Stimulated activated CD4-positive, alpha-beta T cell treated with anti-CD3 and anti-CD28 coated beads, Interleukin-12 subunit alpha, Interleukin-12 subunit beta, amount 100 ng/mL, for 4 hours (primary cell): ENCODE measurements at places on chromosomes 16 and 17.

GRCh38 chr16:81517629-81518438, 73.2 kb downstream of the CMIP start:
- no peak for DNase-seq

- no peak for DNase-seq
Measured at GRCh38 chr17:4364622-4365041, 1.8 kb downstream of the UBE2G1 start.

- no peak for DNase-seq
Measured at GRCh38 chr16:16007743-16008111, 58.3 kb downstream of the ABCC1 start.

DNA sequence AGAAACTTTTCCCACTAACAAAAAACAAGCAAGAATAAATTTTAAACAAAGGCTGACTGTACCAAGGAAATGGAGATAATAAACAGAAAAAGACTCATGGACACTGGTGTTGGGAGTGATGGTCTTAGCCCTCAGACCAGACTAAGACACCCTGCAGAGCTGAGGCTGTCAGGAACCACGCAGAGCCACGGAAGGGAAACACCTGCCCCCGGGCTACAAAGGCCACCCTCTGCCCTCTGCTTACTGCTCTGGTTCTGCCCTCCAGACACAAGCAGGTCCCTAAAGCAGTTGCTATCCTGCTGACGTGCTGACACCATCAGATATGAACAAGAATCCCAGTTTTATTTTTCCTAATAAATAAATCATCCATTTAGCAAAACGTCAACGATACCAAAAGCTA, 80.0 kb downstream of the ANKRD11 start:
- DNase-seq, result no peak

- no peak for DNase-seq
Measured at GRCh38 chr17:50460831-50461526, 7.7 kb downstream of the CHAD start.

DNA sequence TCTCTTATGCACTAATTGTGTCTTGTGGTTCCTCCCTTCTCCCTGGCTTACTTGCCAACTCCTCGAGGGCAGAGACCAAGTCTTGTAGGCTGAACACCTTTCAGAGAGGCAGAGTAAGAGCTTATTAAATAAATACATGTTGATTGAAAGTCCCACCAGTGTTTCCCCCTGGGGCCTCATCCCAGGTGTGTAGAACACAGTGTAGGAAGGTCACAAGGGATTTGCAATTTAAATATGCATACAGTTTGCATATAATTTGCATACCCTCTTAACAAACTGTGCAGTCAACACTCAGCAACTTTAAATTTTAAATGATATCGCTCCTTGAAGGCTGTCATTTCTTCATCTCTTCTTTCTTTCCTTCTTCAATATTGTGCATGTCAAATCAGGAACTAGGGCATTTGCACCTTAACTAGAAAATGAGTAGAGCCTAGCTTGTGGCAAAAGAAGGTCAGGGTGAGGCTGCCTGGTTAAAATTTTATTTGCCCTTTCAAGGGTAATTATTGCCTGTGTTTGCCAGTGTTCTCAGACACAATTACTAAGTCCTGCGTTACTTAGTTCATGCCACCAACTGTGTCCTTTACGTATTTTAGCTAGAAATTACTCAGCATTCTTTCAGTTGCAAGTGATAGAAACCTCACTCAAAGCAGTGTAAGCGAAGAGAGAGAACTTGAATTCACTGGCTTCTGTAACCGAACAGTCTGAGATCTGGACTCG, 465.7 kb downstream of the HAPSTR1 start:
- no peak for DNase-seq

GRCh38 chr17:57406981-57407286, 150.6 kb downstream of the MSI2 start:
- DNase-seq, result no peak
